ENCODE measurements at places on chromosomes 7 and 10.

GRCh38 chr7:43292384-43292783, 179.9 kb downstream of the HECW1 start:
- DNase-seq: no peak

DNA sequence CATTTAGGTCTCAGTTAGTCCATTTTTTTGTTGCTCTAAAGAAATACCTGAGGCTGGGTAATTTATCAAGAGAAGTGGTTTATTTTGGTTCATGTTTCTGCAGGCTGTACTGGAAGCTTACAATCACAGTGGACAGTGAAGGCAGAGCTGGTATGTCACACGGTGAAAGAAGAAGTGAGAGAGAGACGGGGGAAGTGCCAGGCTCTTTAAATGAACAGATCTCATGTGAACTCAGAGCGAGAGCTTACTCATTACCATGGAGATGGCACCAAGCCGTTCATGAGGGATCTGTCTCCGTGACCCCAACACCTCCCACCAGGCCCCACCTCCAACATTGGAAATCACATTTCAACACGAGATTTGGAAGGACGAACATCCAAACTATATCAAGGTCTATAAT, 18.9 kb upstream of the PNLIPRP3 start:
- DNase-seq: no peak

- no peak for DNase-seq
Observed at GRCh38 chr10:125156196-125156595, 4.2 kb downstream of the CTBP2 start.

DNA sequence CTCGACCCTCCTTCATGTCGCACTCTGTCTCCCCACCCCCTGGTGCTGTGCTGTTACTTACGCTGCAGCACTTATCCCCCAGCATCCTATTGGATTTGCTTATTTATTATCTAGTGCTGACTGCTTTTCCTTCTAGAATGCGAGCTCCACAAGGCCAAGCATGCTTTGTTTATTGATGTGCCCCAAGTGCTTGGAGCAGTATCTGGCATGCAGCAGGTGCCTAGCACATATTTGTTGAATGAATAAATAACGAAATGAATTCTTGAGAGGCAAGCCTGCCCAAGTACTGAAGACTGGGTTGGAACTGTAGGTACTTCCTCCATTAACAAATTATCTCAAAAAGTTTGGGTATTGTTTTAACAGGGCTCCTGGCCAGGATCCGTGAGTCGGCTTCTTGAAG, 24.8 kb upstream of the ZNF32 start:
- no peak for DNase-seq

- no peak for DNase-seq
Observed at GRCh38 chr10:102540023-102540422, 36.3 kb downstream of the SUFU start.

DNA sequence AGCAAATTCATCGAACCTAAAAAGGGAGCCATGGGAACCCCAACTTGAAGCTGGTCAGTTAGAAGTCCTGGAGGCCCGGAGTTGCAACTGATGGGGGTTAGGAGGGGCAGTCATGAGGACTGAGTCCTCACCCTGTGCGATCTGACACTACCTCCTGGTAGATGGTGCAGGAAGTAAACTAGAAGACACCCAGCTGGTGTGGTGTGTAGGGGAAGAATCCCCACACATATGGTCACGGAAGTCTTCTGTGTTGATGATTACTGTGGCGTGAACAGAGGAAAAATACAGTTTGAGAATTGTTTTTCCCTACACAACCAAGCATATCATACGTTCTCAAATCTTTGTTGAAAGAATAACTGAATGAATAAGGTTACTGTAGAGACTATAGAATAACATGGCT, 164.6 kb upstream of the KCTD7 start:
- no peak for DNase-seq

- DNase-seq: no peak
Observed at GRCh38 chr10:100522945-100523344, 3.3 kb upstream of the SEC31B start.

- no peak for DNase-seq
Observed at GRCh38 chr7:76409537-76409936, at the start of gene SSC4D. TSS of gene SSC4D (minus strand) at chr7:76409697. CDS start at chr7:76404439, 5,258 bp downstream.

DNA sequence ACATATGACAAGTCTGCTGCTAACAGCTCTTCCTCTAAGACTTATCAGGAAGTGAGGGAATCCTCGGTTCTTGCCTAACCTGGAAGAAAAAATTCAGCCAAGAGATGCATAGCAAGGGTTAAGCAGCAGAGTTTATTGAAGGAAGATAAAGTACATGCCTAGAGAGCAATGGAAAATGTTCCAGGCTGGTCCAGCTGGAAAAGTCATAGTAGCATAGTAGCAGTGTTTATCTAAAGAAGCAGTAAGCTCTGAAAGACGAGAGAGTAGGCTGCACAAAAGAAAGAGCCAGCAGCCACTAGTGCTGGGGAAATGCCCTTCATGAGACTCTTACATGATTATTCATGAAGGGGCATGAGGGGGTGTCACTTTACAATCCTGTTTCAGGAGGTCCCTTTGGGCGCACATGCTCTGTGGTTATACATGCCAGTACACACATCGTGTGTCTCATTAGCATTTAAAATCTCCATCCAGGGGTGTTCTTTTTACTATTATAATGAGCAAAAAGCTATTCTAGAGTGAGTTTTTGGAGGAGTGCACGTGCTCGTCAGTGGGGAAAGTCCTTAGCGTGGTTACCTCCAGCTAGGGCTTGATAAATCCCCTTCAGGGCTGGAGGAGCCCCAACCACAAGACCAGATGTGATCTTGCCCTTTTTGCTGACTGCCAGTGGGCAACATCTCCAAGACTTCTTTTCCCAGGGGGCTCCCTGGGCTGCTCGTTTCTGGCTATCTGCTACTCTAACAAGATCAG, 716.1 kb downstream of the PARD3 start:
- no peak for DNase-seq

GRCh38 chr7:95517870-95518269, 32.1 kb downstream of the ASB4 start:
- no peak for DNase-seq

DNA sequence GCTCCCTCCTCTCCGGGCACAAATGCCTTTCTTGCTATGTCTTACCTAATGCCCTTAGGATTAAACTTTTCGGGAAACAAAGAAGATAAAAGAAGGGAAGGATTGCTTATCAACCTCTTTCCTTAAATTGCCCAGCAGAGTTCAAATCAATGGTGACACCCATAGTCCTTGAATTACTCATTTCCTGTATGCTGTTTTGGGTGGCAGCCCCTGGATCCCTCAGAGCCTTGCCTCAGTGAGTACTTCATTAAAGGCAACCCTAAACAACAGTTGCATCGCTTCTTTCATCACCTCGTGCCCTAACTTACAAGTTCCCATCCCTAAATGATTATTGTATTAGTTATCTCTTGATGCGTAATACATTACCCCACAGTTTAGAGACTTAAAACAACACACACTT, 31.6 kb upstream of the WAPL start:
- no peak for DNase-seq

GRCh38 chr10:30529373-30529998, 95.5 kb downstream of the MAP3K8 start:
- DNase-seq: peak; percentile 97

- DNase-seq: no peak
Observed at GRCh38 chr7:23136216-23136615, 30.6 kb downstream of the KLHL7 start.

- DNase-seq: no peak
Observed at GRCh38 chr7:15279640-15280039, 282.2 kb downstream of the AGMO start.

GRCh38 chr7:27650283-27650682, 12.4 kb downstream of the HIBADH start:
- no peak for DNase-seq

DNA sequence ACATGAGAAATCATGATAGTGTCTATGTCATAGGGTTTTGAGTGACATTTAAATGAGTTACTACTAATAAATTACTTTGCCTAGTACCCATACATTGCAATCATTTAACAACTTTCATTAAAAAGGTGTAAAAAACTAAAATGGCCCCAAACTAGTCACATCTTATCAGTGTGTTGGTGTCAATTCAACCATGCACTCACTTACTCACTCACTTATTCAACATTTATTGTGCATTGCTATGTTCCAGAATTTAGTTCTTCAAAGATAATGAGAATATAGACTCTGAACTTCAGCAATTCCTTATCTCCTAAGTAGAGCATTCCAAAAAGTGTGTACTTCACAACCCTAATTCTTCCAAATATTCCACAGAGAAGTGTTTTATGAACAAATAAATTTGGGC, 965.7 kb downstream of the REEP3 start:
- no peak for DNase-seq

GRCh38 chr7:153397906-153398305, 638.4 kb downstream of the ACTR3B start:
- DNase-seq: no peak

GRCh38 chr10:6364893-6365292, 162.2 kb downstream of the PFKFB3 start:
- DNase-seq: no peak

DNA sequence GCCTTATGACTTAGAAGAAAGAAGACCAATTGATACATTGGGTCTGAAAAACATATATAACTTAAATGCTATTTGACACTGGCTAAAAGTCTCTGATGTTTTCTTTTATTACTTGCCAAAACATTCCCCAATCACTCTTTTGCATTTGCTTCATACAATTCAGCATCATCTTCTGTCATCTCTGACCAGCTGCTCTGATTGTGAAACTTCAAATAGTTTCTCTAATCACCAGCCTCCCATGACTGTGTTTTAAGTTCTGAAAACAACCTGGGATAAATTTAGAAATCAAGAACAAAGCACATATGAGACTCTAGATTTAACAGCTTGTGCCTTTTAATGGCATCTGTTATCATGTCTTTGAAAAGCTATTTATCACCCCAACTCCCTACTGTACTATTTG, 208.4 kb upstream of the KCND2 start:
- no peak for DNase-seq

GRCh38 chr10:6328699-6329423, 126.1 kb downstream of the PFKFB3 start:
- no peak for DNase-seq

DNA sequence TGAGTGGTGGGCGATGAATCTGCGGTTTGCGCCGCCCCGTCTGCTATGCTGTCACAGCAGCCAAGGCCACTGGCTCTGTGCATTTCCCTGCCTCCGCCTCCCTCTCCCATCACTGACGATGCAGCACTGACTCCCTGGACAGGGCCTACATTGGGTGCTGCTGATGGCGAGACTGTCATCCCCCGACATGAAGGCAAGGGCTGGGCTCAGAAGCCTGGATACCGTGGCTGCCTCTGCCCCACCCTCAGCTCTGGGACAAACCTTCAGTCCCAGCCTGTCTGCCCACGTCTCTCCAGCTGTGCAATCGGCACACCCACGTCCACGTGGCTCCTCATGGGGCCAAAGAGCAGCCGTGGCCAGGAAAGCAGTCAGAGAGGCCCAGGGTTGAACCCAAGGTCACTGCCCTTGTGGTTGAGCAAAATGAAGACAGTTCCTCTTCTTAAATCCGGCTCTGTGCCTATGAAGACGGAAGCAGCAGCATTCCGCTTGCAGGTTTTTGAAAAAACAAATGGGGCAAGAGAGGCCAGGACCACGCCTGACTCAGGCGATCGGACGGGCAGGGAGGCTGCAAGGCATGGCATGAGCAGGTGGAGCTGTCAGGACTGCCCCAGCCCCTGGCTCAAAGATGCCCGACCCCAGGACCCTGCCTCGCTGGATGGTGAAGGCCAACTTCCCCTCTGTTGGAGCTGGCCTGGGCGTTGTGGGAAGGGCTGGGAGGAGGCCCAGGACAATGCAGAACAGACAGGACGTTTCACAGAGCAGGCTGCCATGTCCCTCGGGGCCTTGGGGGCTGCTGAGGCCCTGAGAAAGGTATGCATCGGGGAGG, 517.5 kb downstream of the DNAJB6 start:
- peak; percentile 24 for DNase-seq

DNA sequence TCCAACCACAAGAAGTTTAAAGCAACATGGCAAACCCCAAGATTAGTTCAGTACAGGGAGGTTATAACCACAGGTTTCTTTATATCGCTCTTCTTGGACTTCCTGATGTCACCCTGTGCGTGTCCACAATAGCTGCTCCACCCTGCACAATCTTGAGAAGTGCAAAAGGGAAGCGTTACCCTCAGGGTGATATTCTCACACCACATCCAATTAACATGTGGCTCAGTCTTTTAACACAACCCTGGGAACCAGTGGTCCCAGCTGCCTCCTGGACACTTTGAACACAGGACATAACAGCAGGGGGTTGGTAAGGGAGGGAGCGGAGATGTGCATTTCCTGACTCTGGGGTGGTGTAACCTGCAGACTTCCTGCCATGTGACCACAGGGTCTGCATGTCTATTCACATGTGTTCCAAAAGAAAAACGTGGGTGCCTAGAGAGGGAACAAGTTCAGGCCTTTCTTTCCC, 64.6 kb downstream of the GSAP start:
- DNase-seq: peak; percentile 73

DNA sequence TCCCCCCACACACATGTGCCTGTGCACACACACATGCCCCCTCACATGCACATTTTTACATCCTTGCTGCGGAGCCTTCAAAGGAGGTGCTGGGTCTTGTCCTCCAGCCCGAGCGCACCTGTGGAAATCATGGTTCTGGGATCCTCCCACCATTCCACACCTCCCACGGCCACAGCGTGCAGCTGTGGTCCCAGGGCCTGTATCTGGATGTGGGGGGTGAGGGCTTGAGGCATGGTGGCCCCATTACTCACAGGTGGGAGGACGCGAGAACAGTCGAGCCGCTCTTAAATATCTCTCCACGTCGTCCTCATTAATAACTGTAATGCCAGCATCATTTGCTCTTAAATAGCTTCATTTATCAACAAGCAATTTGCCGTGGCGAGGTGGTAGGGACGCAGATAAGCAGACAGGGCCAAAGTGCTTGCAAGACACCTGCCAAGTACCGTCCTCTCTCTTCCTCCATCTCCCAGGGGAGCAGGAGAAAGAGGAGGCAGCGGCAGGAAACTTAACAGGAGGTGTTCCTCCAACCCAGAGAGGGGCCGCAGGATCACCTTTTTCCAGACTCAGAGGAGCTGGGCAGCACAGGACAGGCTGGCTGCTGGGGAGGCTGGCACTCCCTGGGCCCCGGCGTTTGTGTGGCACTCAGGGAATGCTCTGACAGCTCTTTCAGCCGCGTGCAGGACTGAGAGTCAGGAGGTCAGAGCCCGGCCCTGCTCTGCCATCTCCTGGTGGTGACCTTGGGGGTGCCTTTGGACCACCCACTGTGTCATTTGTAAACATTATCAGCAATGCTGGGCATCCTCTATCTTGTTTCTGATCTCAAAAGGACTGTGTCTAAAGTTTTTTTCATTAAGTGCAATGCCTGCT, 87.4 kb downstream of the CDH23 start:
- DNase-seq: no peak

DNA sequence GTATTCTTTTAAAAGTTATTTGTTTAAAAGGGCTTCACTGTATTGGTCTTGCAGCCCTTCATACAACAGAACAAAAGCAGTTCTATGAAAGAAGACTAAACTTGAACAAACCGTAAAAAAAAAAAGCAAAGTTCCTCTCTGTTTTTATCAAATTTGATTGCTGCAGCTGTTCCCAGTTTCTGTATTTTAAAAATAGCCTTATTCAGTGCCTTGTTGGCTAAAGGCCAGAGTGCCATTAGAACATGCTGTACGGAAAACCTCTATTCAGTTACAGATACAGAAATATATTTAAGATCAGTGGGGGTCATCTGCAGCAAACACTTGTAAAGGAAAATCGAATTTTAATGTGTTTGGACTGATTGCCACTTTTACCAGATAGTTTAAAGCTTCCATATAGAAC, 207.8 kb upstream of the ETV1 start:
- no peak for DNase-seq

Measured in CD4-positive, alpha-beta T cell treated with Interferon alpha-2 for 1 hour (primary cell).